NT2/D1 (cell line): ENCODE measurements at places on chromosomes 1 and 21.

GRCh38 chr1:159949123-159949522, 3.7 kb upstream of the IGSF9 start:
- DNase-seq: no peak

DNA sequence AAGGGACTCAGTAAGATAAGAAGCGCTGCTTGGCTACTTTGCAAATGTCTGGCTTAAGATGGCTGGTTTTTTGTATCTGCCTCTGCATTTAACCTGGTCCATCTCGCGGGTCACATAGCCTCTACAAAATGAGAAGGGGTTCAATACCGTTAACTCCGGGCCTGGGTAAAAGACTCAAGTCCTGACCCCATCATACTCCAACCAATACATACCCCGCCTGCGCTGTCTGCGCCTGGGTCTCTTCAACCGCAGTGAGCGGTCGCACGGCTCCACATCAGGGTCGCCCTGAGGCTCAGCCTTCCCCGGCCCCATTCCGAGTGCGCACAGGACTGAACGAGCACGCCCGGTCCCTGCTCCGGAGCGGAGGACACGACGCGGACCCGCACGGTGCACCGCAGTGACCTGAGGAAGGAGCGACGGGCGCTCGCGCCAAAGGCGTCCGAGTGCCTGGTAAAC, 558 bp upstream of the PGD start:
- DNase-seq: no peak

DNA sequence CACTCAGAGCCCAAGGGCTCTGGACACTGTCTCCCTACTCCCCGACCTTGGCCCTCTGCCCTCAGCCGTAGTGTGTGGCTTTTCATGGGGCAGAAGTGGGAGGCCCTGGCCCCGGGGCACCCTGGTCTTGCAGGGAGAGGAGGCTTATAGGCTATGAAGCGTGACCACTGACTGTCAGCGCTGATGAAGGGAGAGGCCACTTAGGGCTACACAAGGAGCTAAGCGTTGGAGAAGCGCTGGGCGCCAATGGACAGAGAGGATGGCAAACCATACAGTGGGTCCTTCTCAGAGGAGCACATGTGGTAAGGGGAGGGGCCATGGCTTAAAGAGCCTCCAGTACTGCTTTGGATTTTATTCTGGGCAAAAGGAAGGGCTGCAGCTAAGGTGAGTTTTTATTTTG, 7.9 kb downstream of the CRABP2 start:
- DNase-seq: no peak

- DNase-seq: no peak
Measured at GRCh38 chr1:30819244-30819571, 61.6 kb upstream of the LAPTM5 start.

DNA sequence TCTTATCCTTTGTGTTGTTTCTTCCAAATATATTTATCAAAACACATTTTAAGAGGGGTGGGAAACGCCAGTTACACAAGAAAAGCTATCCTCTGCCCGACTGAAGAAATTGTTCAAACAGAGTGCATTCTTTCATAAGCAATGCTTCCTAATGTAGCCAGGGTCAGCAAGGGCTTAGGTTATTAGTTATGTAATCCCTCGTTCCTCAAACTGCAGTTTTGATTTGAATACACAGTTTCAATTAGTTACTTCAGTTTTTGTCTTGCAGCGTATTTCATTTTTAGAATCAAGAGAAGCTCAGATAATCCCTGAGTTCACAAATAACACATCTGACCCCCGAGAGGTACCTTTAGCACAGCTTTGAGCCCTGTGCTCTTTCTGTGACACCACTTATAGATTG, 141.7 kb upstream of the NRIP1 start:
- DNase-seq: no peak

DNA sequence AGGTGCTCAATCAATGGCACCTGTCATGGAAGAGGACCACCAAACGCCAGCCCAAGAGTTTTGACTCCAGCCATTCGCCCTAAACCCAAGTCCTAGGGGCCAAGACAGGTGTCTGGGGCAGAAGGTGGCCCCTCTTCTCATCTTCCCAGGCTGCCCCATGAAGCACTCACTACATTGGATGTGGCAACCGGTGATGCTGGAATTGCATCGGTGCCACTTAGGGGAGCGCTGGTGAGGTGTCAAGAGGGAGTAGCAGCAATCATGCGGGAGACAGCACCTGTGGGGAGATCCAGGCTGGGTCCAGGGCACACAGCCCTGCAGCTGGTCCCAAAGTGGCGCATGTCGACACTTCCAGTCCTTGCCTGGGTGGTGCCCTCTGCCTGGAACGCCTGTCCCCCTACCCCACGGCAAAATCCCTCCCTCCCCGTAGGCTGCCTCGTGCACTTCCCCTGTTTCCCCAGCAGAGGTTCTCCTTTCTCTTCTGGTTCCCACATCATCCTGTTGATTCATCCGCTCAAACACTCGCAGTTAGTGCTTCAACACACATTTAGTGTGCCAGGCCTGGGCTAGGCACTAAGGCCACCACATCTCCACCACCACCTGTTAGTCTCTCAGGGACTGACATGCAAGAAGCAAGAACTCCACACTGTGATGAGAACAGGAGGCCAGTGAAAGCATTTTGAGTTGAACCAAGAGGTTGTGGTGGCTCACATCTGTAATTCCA, 18.5 kb downstream of the PLA2G2D start:
- no peak for DNase-seq

DNA sequence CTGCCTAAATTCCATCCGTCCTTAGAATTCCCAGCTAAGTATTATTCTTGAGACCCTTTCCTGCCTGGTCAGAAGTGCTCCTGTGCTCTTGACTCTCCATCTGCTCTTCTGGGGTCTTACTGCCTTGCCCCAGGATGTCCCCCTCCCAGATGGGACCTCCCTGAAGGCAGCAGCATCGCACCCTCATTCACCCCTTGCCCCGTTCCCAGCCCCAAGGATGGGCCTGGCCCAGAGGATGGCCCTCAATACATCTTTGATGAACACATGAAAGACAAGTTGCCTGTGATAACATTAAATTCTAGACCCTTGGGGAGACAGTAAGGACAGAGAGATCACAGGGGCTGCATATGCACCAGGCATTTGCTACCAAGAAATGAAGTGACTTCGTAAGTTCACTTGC, 167.2 kb downstream of the TRABD2B start:
- DNase-seq: no peak

DNA sequence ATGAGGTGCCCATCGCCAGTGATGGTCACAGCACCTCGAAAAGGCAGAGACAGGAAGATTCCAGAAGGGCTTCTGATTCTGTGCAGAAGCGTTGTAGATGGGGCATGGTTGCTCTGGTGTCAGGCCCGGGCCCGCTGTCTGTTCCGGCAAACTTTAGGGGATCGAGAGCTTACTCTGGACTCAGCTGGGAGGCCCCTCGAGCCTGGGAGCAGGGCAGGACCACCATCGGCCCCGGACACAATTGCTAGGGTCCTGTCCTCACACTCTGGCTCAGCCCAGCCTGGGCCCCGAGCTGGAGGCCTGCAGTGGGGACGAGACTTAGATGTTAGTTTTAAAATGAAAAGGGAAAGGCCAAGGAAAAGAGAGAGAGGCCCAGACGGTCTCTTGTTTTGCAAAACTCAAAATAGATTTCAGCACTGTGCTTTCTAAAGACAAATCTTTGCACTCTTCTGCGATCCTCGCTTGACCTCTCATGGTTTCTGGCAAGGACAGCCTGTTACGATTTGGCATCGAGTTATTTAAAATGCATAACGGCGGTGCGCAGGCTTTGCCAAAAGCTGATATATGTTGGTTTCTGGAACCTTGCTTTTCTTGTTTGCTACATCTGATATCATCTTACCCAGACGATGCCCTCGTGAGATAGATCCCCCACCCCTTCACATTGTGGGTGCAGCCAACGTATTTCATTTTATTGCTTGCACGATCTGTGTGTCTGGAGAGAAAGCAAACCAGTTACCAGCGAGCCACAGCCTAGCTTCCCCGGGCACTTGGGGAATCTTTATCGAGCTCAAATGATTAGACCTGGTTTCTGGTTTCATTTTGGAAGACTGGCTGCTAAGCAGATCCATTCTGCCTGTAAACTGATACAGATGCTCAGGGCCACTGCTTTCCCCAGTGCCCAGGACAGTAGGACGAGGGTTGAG, 58.0 kb downstream of the PRDM16 start:
- no peak for DNase-seq

DNA sequence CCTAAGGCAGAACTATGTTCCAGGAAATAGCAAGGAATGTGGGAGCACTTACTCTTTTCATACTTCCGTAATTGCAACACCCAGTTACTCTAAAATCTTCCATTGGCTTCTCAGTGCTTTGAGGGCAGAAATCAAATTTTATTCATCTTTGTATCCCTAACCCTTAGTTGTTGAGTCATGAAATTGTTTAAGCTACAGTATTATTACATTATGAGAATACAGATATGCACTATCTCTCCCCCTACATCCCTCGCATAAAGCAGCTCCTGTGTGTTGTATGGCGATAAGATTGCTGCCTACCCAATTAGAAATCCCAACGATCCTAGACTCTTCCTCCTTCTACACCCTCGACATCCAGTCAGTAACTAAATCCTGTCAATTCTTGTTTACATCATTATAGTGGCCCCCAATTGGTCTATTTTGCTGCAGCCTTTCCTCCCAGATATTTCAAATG, 2.6 kb downstream of the AIDA start:
- no peak for DNase-seq

DNA sequence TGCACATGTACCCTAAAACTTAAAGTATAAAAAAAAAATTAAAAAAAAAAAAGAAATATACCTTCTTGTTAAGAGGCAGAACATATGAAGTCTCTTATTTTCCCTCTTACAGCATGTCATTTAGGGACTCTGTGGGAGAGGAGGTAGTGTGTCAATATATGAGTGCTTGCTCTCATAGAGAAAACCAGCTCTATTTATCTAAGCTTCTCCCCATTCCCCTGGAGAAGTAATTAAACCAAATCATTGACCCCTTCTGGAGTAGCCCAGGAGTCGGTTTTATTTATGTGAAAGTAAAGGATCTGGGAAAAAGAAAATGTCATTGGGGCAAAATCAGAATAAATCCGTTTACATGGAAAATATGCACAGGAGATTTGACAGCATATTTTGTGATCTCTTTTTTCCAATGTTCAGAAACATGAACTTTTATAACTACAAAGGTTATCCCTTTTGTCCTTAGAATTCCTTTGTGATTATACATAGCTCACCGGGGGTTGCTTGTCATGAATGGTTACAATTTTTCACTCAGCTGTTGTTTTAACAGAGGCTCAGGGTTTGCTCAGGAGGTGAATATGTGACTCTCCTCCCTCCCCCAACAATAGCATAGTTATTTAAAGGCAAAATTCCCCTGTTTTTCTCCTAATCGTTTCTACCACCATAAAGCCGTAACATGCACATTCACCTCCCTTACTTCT, 114.5 kb upstream of the C1orf21 start:
- no peak for DNase-seq

DNA sequence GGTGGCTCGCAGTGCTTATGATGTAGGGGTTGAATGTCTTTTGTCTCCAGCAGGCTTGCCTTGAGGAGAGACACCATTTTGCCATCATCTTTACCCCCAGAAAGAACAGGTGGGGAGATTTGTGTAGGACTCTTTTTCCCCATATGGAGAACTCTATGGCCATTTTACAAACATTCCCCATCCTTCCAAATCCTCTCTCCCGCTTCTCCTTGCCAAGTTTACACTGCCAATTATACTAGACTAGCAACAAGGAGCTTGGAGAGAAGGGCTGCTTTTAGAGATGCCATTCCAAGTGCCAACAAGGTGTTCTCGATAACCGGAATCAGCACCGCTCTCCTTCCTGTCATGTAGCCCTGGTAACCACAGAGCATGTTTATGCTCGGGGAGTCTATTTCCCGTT, 233.1 kb downstream of the CAMTA1 start:
- DNase-seq: no peak

DNA sequence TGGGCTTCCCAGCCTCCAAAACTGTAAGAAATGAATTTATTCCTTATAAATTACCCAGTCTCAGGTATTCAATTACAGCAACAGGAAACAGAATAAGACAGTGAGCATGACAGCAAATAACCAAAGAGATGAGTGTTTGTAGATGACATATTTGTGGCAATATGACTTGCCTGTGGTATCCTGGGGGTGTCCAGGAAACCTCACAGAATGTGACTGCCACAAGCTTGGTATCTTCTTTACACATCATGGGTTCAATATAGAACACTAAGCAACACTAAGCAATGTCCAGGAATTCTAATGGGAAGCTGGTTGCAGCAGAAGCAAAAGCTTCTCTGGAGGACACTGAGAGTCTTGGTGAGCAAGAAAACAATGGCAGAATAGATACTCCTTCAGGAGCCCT, 236.4 kb upstream of the BEND5 start:
- DNase-seq: no peak

GRCh38 chr1:113647164-113647563, 112.1 kb downstream of the PHTF1 start:
- DNase-seq: no peak

- DNase-seq: no peak
Measured at GRCh38 chr1:169052727-169053126, 53.8 kb upstream of the ATP1B1 start.

DNA sequence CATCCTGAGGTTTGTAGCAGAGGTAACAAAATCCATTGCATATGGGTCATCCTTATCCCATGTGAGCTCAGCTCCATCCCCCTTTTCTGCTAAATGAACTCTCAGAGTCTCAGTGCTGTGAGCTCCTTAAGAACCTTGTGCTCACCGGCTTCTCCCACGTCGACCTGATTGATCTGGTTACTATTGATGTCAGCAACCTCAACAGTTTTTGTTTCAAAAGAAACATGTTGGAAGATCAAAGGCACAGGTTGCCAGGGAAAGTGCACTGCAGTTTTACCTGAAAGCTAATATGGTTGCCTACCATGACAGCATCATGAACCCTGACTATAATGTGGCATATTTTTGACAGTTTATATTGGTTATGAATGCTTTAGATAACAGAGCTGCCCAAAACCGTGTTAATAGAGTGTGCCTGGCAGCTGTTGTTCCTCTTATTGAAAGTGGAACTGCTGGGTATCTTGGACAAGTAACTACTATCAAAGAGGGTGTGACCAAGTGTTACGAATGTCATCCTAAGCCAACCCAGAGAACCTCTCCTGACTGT, 131.4 kb downstream of the HS2ST1 start:
- DNase-seq: no peak

- no peak for DNase-seq
Measured at GRCh38 chr1:160471253-160471652, 51.8 kb downstream of the SLAMF6 start.

DNA sequence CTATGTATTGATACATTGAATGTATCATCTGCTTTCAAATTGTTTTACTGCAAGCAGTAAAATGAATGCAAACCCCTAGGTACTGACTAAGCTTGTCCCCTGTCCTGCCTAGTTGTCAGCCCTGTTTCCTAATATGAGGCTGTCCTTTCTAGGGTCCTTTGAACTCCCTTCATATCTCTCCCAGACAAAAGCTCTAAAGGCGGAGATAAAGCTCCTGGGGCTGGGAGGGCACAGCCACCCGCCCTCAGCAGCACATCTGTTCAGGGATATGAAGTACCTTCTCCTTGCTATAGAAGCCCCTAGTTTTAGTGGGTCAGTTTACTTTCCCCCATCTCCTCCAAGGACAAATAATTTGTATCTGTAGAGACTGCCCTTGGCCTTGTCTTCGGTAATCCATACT, 93.1 kb upstream of the ETS2 start:
- DNase-seq: no peak

GRCh38 chr1:181038399-181038873, 4.7 kb downstream of the MR1 start:
- peak; percentile 87 for DNase-seq

- DNase-seq: no peak
Measured at GRCh38 chr1:199279872-199280645, 641.2 kb downstream of the PTPRC start.

- no peak for DNase-seq
Measured at GRCh38 chr1:85707267-85707989, 805 bp downstream of the ZNHIT6 start.

GRCh38 chr1:184075055-184076029, 23.8 kb downstream of the TSEN15 start:
- peak; percentile 48 for DNase-seq
